ENCODE measurements at places on chromosomes 4 and X.

DNA sequence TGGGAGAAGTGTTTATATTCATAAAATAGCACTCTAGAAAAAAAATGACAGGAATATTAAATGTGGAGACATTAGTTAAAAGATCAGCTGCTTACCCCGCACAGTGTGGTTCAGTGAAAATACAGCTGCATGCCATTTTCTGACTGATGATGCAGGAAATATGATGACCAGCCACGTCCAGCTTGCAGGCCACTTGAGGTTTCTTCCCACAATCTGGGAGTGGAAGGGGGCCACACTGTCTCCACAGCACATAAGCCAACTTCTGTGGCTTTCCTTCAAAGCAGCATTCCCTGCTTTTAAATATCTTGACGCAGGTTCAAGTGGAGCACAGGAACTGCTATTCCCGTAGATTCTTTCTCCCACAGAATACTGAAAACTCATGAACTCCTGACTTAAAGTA, 173.4 kb upstream of the GALNT7 start:
- DNase-seq, result no peak

- DNase-seq, result peak; percentile 77
Observed at GRCh38 chr4:153750197-153750817, 9.5 kb downstream of the RNF175 start.

DNA sequence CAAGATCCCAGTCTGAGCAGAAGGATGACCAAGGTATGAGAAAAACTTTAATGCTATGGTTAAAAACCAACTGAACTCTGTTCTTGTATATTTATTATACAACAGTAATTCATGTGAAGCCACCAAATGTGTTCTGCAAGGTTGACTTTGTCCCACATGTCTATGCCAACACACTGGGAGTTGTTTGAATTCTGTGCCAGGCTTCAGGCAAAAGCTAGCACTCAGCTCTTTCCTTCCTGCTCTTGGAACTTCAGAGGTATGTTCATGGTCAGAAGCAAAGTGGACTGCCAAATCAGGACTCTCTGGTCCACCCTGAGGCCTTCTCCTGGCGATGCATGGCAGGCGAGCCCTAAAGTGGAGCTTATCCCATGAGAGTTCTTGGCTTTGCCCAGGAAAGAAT, 205.6 kb upstream of the AR start:
- DNase-seq, result no peak

DNA sequence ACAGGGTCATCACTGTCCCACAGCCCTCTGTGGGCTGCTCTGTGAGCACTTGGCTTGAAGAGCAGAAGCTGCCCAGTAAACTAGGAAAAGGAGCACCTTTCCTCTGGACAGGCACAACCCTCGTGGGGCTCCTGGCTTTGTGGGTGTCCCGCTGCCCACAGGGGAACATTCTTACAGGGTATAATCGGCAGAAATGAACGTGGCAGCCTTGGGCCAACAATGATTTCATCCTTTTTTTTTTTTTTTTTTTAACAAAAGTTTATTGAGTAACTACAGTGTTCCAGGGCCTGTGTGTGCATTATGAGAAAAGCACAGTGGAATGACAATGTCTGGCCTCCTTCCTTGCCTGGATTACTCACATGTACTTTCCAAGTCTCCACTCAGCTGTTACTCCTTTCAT, 197.2 kb downstream of the PDGFC start:
- no peak for DNase-seq

- DNase-seq, result no peak
Observed at GRCh38 chr4:102579794-102580462, 78.8 kb downstream of the NFKB1 start.

DNA sequence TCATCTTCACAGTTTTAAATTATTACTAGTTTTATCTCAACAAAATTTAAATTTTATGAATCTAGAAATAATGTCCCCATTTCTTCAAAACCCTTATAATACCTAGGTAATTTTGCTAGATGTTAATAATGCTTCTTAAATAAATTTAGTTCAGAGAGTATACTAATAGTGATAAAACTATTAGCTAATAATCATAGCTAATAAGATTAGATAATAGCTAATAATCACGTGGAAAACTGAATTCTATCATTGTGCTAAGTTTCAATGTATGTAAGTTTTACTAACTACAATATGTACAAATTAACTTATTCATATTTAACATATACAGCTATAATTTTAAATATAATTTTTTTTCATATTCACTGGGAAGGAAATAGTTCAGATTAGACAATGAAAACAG, 10.2 kb downstream of the ANKRD17 start:
- no peak for DNase-seq

GRCh38 chr4:37953620-37954293, 6.4 kb upstream of the PTTG2 start:
- no peak for DNase-seq

GRCh38 chrX:134672101-134672500, 13.8 kb upstream of the PLAC1 start:
- no peak for DNase-seq

- no peak for DNase-seq
Observed at GRCh38 chrX:121013897-121014455, 28.4 kb upstream of the CT47A1 start.

- DNase-seq, result no peak
Observed at GRCh38 chr4:93199492-93199891, 629.1 kb upstream of the ATOH1 start.

- no peak for DNase-seq
Observed at GRCh38 chr4:76058888-76059426, 15.6 kb upstream of the ART3 start.

DNA sequence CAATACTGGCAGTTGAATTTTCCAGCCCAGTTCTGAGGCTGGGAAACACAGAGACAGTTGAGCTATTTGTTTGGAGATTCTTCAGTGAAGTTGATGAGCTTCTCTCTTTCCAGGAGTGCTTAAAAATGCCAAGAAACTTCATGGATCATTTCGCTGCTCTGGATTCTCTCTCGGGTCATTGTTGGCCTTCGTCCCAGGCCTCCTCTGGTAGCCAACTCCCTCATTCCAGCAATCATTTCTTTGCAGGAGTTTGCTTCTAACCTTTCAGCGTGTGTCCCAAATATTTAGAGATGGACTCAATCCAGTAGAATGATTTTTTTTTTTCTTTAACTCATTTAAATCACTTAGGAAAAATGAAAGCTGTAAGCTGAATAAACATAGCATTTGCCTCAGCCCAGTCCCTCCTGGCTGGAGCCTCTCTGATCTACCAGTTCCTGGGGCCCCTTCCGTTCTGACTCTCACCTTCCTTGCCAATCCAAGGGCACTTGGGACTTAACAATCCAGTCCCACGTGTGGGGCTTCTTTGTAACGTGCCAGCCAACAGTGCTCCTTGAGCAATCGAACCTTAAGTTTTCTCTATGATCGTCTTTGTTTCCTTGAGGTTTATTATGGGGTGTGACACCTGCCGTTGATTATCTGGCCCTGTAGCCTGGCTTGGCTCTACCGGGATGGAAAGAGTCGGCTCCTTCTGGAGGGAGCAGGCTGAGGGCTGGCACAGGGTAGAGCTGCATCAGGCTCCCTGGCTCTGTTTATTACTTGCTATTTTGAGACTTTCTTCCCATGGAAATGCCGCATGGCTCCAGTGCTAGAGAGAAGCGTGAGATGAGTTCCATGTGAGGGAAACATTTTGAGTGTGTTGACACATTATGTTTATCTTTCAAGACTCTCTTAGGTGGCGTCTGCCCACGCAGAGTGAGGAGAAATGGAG, 80.4 kb upstream of the GPC4 start:
- DNase-seq, result no peak

DNA sequence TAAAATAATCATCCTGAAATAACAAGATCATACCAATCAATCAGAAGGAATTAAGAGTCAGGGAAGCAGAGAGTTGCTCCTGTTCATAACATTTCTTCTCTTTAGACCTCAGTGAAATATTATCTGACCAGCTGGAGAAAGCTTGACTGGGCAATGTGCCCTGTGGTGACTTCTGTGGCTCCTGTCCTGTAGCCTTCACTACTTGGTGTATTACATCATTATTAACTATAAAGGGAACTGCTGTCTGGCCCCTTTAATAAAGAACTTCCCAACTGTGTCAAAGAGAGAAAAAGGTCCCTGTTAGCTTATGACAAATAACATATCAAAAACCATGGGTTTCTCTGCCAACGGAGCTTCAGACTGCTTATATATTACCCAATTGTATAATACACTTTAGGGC, 18.0 kb downstream of the OPHN1 start:
- no peak for DNase-seq

DNA sequence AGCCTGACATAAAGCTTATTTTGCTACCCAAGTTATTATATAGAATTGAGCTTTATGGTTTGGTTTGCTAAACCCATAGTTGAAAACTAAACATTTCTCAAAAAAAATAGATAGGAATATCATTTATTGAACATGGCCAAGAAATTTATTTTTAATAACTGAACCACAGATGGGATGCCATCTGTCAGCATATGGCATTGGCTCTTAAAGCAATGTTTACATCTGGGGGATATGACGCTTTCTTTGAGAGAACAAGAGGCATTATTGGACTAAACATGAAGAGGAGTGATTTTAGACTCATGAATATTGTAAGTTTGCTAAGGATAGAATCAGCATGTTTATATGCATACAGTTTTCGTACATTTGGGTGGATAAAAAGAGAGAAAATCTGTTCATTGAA, 132.6 kb upstream of the SLIT2 start:
- no peak for DNase-seq

DNA sequence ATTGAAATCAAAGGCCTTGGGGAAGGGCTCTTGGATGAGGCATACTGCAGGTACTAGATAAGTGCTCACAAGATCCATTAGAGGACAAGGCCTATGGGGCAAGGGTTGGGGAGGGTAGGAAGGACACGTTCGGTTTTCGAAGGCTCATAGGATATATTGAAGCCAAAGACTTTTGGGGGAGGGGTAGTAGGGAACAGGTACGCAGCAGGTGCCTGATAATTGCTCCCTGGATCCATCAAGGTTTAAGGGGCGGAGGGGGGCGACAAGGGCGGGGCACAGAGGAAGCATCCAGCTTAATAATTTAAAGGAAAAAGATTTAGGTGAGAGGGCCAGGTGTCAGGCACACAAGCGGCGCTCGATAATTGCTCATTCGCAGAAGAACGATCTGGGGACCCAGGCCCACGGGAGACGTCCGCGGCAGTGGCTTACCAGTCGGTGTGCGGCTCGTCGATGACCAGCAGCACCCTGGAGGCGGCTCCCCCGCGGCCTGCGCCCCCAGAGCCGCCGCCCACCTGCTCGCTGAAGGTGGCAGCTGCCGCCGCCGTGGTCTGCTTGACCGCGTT, 653 bp downstream of the SYN1 start:
- DNase-seq, result no peak

- DNase-seq, result no peak
Observed at GRCh38 chrX:12349201-12349600, 210.9 kb downstream of the FRMPD4 start.

GRCh38 chrX:147485207-147485606, 426.5 kb upstream of the FMR1 start:
- no peak for DNase-seq

DNA sequence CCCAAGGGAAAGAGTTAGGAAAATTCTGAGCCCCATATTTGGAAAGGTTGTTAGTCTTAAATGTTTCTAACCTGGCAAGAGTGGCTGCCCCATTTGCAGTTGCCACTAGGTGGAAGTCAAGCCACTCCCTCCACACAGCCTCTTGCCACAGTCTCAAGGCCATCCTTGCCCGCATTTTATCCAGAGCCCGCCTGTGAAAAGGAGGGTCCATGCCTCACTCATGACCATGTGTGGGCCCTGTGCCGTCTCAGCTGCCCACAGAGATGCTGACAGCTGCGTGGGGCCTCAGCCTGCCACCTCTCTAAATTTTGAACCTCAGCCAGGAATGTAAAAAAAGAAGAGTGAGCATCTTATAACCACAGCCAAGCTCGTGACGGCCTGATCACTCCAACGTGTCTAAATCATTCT, 201.5 kb upstream of the FAM241A start:
- peak; percentile 45 for DNase-seq
